ENCODE measurements at places on chromosomes 6 and 20. TPM values are rescaled to one million over a fixed set of nuclear protein-coding genes. Genes with fewer than 3 reads are reported as not detected.

The TP53RK gene
- 20.3 TPM for total RNA-seq

The C2 gene
- total RNA-seq, result 4.9 TPM

The SLC17A2 gene
- total RNA-seq, result not detected

The EYS gene
- not detected for total RNA-seq

GRCh38 chr20:16517946-16518783, 55.1 kb downstream of the KIF16B start:
- H3K4me1 ChIP-seq, result no peaks in the 10 kb centered on the region
- no peaks in the 10 kb centered on the region for H3K36me3 ChIP-seq
- DNase-seq, result peak; percentile 69
- no peaks in the 10 kb centered on the region for H3K27me3 ChIP-seq
- H3K27ac ChIP-seq, result no peak overlapping the region

The SPATA25 gene
- 7.3 TPM for total RNA-seq

- H3K27me3 ChIP-seq, result no peaks in the 10 kb centered on the region
- no peaks in the 10 kb centered on the region for H3K4me1 ChIP-seq
- no peak overlapping the region for H3K4me3 ChIP-seq
- H3K36me3 ChIP-seq, result peaks cover 3% of the 10 kb centered on the region
- DNase-seq, result no peak
Observed at GRCh38 chr20:34861386-34862084, 11.1 kb downstream of the GGT7 start.

- H3K4me3 ChIP-seq, result no peak overlapping the region
- H3K27ac ChIP-seq, result no peak overlapping the region
- DNase-seq, result peak; percentile 23
- no peaks in the 10 kb centered on the region for H3K27me3 ChIP-seq
Observed at GRCh38 chr6:12586721-12587480, 129.7 kb upstream of the PHACTR1 start.

The EZR gene
- 282 TPM for total RNA-seq

DNA sequence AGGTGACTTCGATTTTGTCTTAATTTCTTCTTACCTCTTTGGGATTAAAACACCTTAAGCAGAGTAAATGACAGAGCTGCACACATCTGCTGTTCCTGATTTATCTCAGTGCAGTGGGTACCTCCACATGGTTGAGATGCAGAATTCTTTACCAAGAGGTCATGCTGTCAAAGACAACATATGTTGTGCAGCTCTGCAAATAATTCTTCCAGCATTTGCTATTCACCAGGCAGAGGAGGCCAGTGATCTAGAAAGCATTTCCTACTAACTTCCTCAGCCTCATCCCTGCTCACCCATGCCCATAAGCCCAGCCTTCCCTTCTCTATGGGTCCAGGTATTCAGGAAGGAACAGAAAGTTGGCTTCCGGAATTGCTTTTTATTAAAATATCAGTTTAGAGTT, 109.3 kb downstream of the THBS2 start:
- H3K27me3 ChIP-seq, result no peaks in the 10 kb centered on the region
- no peak overlapping the region for H3K27ac ChIP-seq
- no peaks in the 10 kb centered on the region for H3K4me1 ChIP-seq
- no peak for DNase-seq
- no peaks in the 10 kb centered on the region for H3K36me3 ChIP-seq

The MICA gene
- total RNA-seq, result 12.6 TPM

The EYA4 gene
- not detected for total RNA-seq

DNA sequence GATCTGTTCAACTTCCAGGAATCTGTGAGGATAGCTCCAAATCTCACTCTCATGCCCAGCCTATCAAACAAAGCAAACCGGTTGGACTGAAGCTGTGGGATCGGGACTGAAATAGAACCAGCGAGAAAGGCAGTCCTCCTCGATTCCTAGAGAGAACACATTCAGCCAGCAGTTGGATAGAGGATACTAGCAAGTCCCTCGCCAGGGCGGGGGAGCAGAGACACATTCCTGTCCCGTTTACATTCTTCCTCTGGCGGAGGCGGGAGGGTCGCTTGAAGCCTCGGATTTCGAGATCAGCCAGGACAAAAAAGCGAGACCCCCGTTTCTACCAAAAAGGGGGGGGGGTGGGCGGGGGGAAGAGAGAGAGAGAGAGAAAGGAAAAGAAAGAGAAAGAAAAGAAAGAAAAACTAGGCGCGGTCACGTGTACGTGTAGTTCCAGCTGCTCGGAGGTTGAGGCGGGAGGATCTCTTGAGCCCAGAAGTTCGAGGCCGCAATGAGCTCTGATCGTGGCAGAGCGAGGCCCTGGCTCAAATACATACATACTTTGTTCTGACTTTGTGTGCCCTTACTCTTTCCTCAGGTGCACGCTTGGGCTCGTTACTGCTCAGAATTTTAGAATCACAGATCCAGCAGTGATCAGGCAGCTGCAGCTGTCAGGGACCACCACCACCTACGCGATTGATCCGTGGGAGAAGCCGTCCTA, 19.5 kb downstream of the ZNF311 start:
- H3K27me3 ChIP-seq, result no peaks in the 10 kb centered on the region
- H3K4me1 ChIP-seq, result no peaks in the 10 kb centered on the region
- DNase-seq, result peak; percentile 94

The WFDC12 gene
- not detected for total RNA-seq
